ENCODE measurements at places on chromosomes 3 and 15. TPM values are rescaled to one million over a fixed set of nuclear protein-coding genes. Genes with fewer than 3 reads are reported as not detected.

Gene DPH3
- 15.3 TPM for total RNA-seq

Gene SEMA3F
- 32.6 TPM for total RNA-seq

DNA sequence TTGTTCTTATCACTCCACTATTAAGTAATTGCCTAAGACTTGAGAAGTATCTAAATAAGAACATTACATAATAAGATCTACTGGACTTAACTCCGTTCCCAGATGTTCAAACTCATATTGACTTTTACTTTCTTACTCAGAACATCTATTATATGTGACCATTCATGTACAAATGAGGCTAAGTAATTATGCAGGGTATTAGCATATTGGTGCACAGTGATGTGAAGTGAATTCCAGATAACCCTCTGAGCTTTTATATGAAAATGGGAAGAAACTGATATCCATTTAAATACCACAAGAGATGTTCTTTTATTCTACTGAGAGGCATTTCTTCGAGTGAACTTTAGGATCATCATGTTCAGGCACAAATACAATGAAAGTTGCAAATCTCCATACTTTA lies 135.7 kb downstream of the ZPLD1 start:
- DNase-seq = no peak

DNA sequence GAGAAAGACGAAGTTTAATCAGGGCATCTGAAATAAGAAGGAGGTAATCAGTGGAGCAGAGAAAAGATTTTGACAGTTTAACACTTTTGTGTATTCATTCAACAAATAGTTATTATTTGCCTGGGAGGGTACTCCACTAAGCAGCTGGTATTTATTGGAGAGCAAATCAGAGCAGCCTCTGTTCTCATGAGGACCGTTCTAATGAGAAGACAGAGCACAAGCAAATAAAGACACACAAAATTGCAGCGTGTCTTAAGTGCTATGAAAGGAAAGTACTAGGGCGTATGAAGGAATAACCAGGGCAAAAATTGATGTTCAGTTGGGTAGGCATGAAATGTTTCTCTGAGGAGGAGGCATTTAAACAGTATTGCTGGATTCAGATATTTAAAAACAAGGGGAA lies 302.9 kb upstream of the RARB start:
- no peak for DNase-seq

GRCh38 chr3:192169332-192169915 lies 557.9 kb downstream of the FGF12 start:
- DNase-seq = no peak

GRCh38 chr15:76840830-76841460 lies 64.2 kb downstream of the SCAPER start:
- peak; percentile 33 for DNase-seq

DNA sequence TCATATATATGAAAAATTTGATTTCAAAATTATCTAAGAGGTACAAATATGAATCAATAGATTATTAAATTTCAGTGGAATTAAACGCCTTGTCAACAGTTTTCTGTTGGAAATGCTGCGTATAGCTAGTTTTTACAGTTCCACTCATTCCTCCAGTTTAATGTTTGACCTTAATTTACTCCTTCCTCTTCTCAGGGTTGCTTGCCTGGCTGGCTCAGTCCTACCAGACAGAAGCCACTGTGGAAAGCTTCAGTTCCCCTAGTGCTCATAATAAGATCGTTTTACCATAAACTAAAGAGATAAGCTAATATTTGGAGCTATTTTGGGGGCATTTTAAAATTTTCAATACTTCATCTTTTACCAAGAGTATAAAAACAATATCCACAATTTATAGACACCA lies 22.8 kb downstream of the EMC7 start:
- no peak for DNase-seq

Gene CPNE9
- total RNA-seq = 7.8 TPM

GRCh38 chr15:82056958-82057823 lies 11.4 kb upstream of the MEX3B start:
- peak; percentile 56 for DNase-seq

Gene COLQ
- 0.66 TPM for total RNA-seq

GRCh38 chr15:38708672-38709180 lies 144.1 kb upstream of the RASGRP1 start:
- DNase-seq = no peak

DNA sequence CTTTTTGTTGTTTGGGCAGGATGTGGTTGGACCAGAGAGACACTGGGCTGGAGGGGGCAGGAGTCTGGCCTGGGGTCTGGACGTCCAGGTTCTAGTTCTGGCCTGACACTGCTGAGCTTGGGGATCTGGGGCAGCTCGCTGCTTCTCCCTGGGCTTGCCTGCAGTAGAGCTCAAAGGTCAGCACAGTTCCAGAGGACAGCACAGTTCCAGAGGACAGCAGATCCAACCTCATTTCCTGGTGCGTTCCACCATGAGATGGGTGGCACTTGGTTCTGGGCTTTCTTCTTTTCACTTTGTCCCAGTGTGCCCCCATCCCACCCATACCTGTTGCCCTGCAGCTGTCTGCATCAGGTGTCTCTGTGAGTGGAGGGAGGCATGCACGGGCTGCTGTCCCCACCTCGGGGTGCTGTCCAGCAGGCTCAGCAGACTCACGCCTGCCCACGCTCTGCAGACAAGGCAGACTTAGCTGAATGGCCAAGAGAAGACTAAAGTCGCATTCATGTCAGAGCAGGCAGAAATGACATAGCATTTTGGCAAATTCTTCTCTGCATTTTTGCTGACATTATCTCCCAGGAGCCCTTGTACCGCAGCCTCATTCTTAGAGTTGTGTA lies 16.7 kb downstream of the CACNA2D3 start:
- DNase-seq = no peak

DNA sequence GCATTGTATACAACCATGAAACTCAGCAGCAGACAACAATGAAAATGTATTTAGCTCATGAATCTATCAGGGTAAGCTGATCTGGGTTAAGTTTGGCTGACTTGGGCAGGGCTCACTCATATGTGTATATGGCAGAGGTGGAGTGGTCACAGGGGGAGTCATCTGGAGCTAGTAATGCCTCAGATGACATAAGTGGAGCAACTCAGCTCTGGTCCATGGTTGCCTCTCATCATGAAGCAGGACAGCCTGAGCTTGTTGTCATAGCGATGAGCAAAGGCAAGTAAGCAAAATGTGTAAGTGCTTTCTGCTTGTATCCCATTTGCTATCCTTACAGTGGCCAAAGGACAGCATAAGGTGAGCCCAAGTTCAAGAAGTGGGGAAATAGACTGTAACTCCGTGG lies 64.5 kb downstream of the ALCAM start:
- DNase-seq = no peak

Gene CCDC39
- 0.52 TPM for total RNA-seq

DNA sequence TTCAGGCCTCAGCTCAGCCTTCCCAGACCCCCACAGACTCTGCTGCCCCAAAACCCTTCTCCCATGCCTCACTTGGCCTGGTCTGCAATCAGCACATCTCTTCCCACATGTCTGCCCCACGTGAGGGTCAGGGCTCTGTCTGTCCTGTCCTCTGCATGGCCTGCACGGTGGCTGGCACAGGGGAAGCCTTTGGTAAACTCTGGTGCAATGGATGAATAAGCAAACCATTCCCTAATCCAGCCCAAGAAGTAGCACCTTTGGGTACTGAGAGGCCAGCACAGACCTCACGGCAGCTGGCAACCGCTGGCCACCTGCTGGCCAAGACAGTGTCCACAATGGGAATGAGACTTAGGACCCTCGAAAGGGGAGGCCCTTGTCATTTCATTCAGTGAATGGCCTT lies 27.7 kb downstream of the ABTB1 start:
- no peak for DNase-seq

Gene HTR3E
- total RNA-seq = not detected

GRCh38 chr3:162152636-162153035 lies 656.0 kb downstream of the OTOL1 start:
- DNase-seq = no peak

- no peak for DNase-seq
Observed at GRCh38 chr15:60065951-60066350, 61.8 kb downstream of the FOXB1 start.

Gene ZNF774
- total RNA-seq = 1.5 TPM

Measured in GM23338 (cell line).